H54 (cell line): ENCODE measurements at places on chromosomes 5 and 9.

DNA sequence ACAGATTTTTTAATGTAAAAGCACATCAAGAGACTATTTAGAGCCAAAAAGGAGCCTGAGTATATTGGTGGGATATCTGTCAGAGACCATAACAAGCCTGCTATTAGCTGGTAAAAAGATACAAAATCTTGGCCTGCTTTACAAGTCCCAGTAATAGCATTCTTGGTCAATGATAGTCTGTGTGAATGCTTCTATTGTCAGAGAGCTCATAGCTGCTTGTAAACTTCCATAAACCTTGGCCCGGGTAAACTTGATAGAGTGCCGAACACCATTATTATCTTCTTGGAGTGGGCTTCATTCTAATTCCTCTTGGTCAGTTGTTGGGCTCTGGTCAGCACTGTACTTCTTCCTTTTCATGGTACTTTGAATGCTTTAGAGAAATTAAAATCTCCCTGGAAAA, 64.0 kb downstream of the UBAP1 start:
- no peak for DNase-seq

GRCh38 chr5:150117945-150118560, 31.7 kb upstream of the CSF1R start:
- DNase-seq = no peak

- no peak for DNase-seq
Measured at GRCh38 chr5:135543001-135543484, 7.3 kb upstream of the NEUROG1 start.

GRCh38 chr5:78886341-78887230, 98.5 kb downstream of the ARSB start:
- no peak for DNase-seq
